ENCODE measurements at places on chromosomes 4 and X. TPM values are rescaled to one million over a fixed set of nuclear protein-coding genes. Genes with fewer than 3 reads are reported as not detected.

AFP gene
- total RNA-seq, result not detected

CYBB gene
- total RNA-seq, result not detected

TCEAL6 gene
- total RNA-seq, result not detected

OTUD6A gene
- not detected for total RNA-seq

SHOX gene
- total RNA-seq, result 0.21 TPM

ZNF182 gene
- total RNA-seq, result 5.4 TPM

CDKL5 gene
- total RNA-seq, result 12.6 TPM

CT45A1 gene
- total RNA-seq, result not detected

XAGE2 gene
- not detected for total RNA-seq

CT45A10 gene
- not detected for total RNA-seq

GSPT2 gene
- 15.3 TPM for total RNA-seq

TMEM31 gene
- total RNA-seq, result not detected

DNA sequence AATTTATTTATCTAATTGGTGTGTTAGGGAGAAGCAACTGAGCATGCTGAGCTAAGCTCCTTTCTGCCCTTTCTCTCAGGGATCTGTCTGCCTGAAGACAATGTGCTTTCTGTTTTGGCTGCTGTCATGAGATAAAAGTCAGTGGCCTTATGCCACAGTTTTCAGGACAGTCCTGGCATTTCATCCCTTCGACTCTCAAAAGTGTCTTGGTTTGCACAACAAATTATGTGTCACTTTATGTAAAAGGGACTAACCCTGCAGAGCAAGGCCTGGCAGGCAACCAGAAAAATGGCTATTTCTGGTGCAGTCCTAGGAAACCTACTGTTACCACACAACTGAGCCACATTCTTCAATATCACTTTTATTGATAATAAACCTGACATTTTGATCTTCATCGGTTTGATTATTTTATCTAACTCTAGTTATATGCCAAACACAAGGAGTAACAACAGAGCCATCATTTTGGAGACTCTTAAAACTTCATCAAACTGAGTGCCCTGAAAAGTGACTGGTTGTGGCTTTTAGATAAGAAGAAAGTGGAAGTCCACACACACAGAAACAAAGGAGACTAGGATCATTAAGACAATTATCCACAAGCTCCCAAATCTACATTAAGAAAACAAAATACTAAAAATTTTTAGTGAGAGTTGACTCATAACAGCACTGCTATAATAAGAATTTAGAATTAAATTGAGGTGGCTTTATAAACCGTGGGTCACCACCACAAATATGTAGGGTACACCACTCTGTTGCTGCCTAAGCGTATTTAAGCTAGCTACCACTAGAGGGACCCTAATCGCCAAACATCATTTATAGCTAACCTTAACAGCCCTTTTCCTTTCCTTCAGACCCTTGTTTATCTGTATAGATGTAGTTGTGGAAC lies 95.9 kb upstream of the PTPN13 start:
- peaks cover 18% of the 10 kb centered on the region for H3K4me1 ChIP-seq
- H3K27me3 ChIP-seq, result no peaks in the 10 kb centered on the region
- no peaks in the 10 kb centered on the region for H3K36me3 ChIP-seq
- H3K27ac ChIP-seq, result no peak overlapping the region

DNA sequence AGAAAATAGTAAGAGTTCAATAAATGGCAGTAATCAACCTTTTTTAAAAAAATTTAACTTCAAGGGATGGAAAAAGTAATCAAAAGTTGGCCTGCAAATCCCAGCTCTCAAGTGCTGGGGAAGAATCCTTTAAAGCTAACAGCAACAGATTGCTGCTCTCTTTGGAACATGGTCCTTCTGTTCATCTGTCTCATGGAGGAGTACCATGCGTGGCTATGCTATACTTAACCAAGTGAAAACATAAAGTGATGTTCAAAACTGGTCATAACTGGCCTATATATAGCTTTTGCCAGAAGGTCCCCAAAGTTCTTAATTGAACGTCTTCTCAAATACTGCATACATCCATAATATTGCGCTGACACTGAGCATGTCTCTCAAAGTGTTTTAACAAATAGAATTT lies 154.4 kb downstream of the GABRB1 start:
- no peaks in the 10 kb centered on the region for H3K4me1 ChIP-seq
- H3K27me3 ChIP-seq, result peaks cover 55% of the 10 kb centered on the region
- DNase-seq, result no peak
- no peak overlapping the region for H3K4me3 ChIP-seq
- H3K27ac ChIP-seq, result no peak overlapping the region

DNA sequence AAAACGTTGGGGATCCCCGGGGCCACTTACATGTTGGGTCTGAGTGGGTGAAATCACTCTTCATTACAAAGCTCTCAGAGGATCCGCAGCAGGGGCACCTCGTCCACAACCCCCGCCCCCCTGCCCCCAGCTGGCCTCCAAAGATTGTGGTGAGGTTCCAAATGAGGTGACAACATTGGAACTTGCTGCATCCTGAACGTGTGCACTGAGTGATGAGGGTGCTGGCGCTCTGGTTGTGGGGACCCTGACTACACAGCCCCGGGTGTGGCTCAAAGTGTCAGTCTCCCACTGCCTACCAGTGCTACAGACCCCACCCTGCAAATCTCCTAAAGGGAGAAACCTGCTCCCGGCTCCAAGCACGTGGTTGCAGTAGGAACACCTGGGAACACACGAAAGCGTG lies 111.9 kb downstream of the PHKA2 start:
- H3K4me3 ChIP-seq, result no peak overlapping the region
- H3K4me1 ChIP-seq, result peaks cover 20% of the 10 kb centered on the region
- no peaks in the 10 kb centered on the region for H3K36me3 ChIP-seq
- no peak for DNase-seq

DNA sequence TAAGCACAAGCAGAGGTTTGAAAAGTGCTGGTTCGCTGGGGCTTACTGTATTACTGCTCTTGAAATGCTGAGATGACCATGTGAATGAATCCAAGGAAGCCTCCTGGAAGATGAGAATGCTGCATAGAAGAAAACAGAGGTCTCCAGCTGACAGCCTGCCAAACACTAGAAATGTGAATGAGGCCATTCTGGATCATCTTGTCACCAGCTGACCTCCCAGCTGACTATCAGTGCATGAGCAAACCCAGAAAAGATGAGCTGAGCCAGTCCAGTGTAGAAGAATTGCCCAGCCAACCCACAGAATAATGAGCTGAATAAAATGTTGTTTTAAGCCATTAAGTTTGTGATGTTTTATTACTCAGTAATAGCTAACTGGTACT lies 49.1 kb upstream of the DYNLT3 start:
- no peak for DNase-seq
- no peak overlapping the region for H3K4me3 ChIP-seq
- H3K27me3 ChIP-seq, result no peaks in the 10 kb centered on the region
- no peaks in the 10 kb centered on the region for H3K36me3 ChIP-seq
- H3K27ac ChIP-seq, result no peak overlapping the region

DNA sequence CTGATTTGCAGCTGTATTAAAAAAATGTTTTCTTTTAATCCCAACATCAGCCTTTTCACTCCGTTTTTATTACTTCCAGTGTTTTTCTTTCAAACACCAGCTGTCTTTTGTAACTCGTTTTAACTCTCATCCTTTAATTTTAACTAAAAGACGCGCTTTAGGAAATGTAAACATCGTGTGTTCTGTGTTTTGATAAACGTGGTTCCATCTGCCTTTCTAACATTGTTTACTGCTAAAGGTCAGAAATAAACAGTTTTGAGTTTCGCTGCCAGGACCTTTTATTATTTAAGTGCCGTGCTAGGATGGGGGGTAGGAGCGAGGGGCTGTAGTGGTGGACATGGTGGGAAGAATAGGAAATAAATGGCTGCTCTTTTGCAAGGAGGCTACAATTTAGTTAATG lies 1.5 kb downstream of the N4BP2 start:
- peaks cover 24% of the 10 kb centered on the region for H3K4me1 ChIP-seq
- H3K4me3 ChIP-seq, result peak overlapping the region; percentile 88
- no peak for DNase-seq
- peak overlapping the region; percentile 99 for H3K27ac ChIP-seq
- peaks cover 6% of the 10 kb centered on the region for H3K36me3 ChIP-seq

- no peaks in the 10 kb centered on the region for H3K27me3 ChIP-seq
- no peaks in the 10 kb centered on the region for H3K36me3 ChIP-seq
- H3K4me3 ChIP-seq, result no peak overlapping the region
- H3K27ac ChIP-seq, result no peak overlapping the region
- H3K4me1 ChIP-seq, result peaks cover 4% of the 10 kb centered on the region
- DNase-seq, result no peak
Observed at GRCh38 chr4:177191586-177191985, 118.1 kb upstream of the NEIL3 start.

DNA sequence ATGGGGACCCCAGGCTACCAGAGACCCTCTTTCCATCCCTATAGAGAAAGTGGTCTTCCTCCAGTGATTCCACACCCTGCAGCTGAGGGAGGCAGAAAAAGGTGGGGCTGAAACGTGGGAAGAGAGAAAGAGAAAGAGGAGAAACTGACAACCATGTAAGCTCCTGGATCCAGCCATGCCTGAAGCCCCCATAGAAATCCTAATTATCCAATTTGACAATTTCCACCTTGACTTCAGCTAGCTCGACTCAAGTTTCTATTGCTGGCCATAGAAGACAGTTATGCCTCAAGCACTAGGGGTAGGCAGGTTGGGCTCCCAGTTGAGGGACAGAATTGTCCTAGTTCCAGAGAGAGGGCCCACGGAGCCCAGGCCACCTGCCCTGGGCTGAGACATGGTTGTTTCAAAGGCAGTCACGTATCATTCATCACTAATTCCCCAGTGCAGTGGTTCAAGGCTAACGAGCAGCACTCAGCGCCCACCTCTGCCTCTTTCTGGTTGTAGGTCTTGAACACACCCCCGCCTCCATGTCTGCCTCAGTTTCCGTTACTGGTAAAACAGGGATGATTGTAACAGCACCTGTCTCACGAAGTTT lies 39.8 kb upstream of the ASMTL start:
- H3K36me3 ChIP-seq, result no peaks in the 10 kb centered on the region
- no peaks in the 10 kb centered on the region for H3K4me1 ChIP-seq
- peaks cover 2% of the 10 kb centered on the region for H3K27me3 ChIP-seq
- no peak overlapping the region for H3K4me3 ChIP-seq

DNA sequence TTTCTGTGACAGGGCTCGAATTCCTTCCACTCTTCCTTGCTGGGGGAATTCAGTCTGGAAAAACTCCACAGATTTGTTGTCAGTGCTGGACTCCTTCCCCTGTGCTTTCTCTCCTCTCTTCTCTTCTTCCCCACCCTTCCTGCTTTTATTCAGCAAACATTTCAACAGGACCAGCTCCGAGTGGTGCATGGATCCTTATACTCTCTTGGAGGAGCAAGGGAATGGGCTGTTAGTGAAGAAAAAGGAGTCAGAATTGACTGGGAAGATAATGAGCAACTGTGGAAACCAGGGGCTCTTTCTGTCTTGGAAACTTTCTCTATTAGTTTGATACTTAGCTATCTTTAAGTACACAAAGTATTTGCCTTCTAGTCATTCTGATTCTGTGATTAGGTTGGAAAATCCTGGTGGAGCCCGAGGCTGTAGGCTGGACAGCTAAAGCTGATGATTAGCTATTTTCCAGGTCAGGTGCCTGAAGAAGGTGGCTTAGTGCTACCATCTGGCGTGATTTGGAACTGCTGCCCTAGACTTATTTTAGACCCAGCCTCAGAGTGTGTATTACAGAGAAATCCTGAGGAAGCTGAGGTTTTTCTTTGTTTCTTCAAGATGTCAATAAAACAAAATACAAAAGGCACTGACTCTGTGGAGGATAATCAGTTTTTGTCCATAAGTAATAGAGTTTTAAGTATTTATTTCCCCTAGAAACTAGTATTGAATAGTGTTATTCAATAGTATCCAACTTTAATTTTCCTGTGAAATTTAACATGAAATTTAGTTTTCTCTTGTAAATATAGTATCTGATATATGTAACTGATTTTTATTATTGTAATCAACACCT lies 38.4 kb downstream of the NAP1L5 start:
- no peaks in the 10 kb centered on the region for H3K27me3 ChIP-seq
- no peak overlapping the region for H3K4me3 ChIP-seq
- H3K36me3 ChIP-seq, result peaks cover 15% of the 10 kb centered on the region
- H3K4me1 ChIP-seq, result peaks cover 35% of the 10 kb centered on the region
- no peak for DNase-seq
- peak overlapping the region; percentile 28 for H3K27ac ChIP-seq

GRCh38 chr4:1684506-1685234 lies 557 bp upstream of the FAM53A start:
- H3K36me3 ChIP-seq, result no peaks in the 10 kb centered on the region
- no peak for DNase-seq
- H3K27ac ChIP-seq, result no peak overlapping the region
- no peaks in the 10 kb centered on the region for H3K27me3 ChIP-seq
- peak overlapping the region; percentile 61 for H3K4me3 ChIP-seq

- H3K4me3 ChIP-seq, result no peak overlapping the region
- no peaks in the 10 kb centered on the region for H3K4me1 ChIP-seq
- H3K36me3 ChIP-seq, result peaks cover 5% of the 10 kb centered on the region
- no peak for DNase-seq
- H3K27ac ChIP-seq, result no peak overlapping the region
Observed at GRCh38 chrX:68083510-68083909, 349.8 kb downstream of the OPHN1 start.

- H3K36me3 ChIP-seq, result peaks cover 32% of the 10 kb centered on the region
- H3K4me1 ChIP-seq, result peaks cover 2% of the 10 kb centered on the region
- DNase-seq, result no peak
- H3K27ac ChIP-seq, result no peak overlapping the region
Observed at GRCh38 chr4:106343865-106344646, 24.5 kb downstream of the GIMD1 start.

DNA sequence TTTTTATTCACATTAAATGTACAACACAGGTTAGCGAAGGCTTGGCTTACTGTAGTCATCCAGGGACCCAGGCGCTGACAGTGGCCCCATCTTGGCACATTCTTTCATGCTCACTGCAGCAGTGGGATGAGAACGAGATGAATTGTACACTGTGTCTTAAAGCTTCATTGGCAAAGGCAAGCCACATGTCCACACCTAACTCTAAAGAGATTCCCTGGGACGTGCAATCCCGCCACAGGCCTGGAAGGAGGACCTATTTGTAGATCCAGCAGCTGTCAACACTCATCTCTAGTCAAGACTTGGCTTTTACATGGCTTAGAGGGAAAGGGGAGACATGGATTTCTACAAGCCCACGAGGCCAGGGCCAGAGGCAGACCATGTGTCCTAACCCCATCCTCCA lies 16.1 kb upstream of the CXCR3 start:
- DNase-seq, result no peak
- no peaks in the 10 kb centered on the region for H3K36me3 ChIP-seq
- no peak overlapping the region for H3K27ac ChIP-seq
- H3K4me3 ChIP-seq, result no peak overlapping the region

DNA sequence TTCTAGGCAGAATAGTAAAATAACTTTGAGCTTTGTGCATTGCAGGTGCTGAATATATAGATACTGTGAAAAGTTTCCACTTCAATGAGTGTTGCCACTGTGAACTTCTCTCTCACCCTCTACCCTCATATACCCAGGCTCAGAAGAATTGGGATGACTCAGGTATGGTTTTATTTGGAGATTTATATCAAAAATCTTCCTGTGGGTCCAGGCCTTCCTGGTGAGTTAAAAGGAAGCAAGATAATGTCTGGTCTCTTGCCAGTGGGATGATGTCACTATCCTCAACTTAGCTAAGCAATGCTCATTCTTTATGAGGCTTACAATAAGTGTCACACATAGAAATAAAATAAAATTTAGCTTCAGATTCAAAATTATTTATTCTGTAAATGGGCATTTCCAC lies 153.3 kb upstream of the TENT5D start:
- H3K4me3 ChIP-seq, result no peak overlapping the region
- DNase-seq, result no peak
- no peaks in the 10 kb centered on the region for H3K27me3 ChIP-seq
- no peak overlapping the region for H3K27ac ChIP-seq
- no peaks in the 10 kb centered on the region for H3K36me3 ChIP-seq
